HTR-8/SVneo (cell line): ENCODE measurements at places on chromosomes 16 and 17.

DNA sequence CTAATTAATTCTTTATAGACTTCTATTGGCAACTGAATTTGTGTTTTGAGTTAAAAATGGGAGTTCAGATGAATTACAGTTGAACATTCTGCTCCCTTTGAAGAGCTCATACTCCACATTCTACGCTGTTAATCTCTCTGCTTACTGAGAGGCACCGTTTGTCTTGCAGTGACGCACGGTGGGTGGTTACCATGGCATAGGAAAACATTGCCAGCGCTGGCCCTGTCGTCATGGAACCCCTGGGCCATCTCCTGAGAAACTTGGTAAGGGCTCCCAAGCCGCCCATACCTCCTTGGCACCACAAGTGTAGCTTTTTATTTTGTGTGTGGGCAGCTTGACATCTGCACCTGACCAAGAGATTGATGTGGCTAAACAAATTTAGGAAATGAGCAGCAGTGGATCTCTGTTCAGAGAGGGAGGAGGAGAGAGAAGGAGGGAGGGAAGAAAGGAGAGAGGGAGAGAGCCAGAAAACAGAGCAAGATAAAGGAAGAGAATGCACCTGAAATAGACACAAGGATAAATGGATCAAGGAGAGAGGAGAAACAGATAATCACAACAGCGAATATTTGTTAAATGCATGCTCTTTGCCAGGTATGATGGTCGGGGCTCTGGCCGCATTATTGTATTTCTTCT lies 398.5 kb downstream of the HAPSTR1 start:
- DNase-seq = no peak

DNA sequence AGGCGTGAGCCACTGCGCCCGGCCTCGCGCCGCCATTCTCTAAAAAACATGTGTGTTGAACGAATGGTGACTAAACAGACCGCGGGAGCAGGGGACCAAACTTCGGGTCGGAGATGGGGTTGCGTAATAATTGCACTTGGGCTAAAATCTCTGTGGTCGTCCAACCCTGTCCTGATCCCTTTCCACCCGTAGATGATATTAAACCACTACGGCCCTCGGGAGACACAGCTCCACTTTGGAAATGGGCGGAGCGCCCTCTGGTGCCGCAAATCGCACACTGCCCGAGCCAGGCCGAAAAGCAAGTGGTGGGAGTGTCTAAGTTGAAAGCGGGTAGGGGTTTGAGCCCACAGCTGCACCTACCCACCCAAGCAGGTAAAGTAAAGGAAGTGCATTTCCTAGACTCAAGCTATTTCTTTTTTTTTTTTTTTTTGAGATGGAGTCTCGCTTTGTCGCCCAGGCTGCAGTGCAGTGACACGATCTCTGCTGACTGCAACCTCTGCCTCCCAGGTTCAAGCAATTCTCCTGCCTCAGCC lies 17.0 kb downstream of the CAVIN1 start:
- no peak for DNase-seq

- DNase-seq = no peak
Observed at GRCh38 chr17:42354956-42355843, 33.0 kb downstream of the STAT3 start.

DNA sequence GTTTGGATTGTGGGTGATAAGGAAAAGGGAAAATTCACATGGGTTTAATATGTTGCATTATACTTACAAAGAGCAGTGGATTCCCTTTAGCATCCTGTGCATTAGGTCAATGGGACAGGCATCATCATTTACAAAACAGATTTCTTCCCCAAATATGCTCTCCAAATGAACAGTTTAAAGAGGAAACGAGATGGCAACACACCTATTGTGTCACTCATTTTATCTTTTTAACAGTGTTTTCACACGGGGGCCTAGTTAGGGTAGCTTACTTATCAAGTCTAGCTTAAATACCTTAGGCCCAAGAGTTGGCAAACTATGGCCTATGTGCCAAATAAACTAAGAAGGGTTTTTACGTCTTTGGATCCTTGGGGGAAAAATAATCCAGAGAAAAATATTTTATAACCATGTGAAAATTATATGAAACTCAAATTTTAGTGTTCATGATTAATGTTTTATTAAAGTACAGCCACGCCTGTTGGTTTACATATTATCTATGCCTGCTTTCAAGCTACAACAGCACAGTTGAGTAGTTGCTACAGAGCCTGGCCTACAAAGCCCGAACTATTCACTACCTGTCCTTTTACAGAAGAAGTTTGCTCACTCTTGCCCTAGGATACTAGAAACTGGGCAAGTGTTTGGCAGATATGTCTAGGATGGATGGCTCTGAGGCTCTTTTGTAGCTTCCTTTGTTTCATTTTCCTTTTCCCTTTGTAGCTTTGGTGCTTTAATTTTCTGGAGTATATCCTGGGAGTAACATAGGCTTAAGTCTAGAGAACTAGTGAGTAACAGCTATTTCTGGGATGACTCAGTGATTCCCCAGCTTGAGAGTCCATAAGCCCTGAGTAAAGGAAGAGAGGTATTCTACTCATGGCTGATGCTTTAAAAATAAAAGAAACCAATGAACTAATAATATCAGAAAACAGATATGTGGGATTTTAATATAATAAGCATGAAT lies 12.4 kb downstream of the NUP93 start:
- DNase-seq = peak; percentile 49

GRCh38 chr17:8124350-8125153 lies 646 bp upstream of the HES7 start:
- DNase-seq = no peak

- no peak for DNase-seq
Observed at GRCh38 chr17:29524692-29525091, 42.1 kb downstream of the ABHD15 start.

- DNase-seq = peak; percentile 90
Observed at GRCh38 chr16:11133344-11133943, 122.6 kb downstream of the SOCS1 start.

GRCh38 chr16:76287466-76287865 lies 10.3 kb downstream of the CNTNAP4 start:
- DNase-seq = no peak

DNA sequence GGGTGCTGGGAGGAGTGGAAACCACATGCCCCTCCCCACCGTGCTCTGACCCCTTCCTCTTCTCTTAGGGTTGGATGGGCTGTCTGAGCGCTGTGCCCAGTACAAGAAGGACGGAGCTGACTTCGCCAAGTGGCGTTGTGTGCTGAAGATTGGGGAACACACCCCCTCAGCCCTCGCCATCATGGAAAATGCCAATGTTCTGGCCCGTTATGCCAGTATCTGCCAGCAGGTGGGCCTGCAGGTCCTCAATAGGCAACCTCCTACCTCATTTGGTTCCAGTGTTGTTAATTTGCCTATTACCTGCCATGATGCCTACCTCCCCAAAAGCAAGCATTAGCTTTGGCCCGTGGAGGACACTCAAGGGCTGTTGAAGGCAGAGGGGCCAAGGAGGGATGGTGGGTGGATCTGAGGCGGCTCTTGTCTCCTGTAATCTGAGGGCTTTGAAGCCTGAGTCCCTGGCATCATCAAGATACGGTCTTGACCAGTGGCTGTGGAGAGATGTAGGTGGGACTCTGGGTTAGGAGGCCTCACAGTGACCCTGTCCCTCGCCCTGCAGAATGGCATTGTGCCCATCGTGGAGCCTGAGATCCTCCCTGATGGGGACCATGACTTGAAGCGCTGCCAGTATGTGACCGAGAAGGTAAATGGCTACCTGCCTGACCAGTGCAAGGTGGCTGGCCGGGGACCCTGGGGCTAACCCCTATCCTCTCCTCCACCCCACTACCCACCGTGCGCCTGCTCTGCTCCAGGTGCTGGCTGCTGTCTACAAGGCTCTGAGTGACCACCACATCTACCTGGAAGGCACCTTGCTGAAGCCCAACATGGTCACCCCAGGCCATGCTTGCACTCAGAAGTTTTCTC lies 3.4 kb downstream of the ALDOA start:
- DNase-seq = no peak

- DNase-seq = no peak
Observed at GRCh38 chr17:64373722-64374121, 16.9 kb downstream of the PECAM1 start.

DNA sequence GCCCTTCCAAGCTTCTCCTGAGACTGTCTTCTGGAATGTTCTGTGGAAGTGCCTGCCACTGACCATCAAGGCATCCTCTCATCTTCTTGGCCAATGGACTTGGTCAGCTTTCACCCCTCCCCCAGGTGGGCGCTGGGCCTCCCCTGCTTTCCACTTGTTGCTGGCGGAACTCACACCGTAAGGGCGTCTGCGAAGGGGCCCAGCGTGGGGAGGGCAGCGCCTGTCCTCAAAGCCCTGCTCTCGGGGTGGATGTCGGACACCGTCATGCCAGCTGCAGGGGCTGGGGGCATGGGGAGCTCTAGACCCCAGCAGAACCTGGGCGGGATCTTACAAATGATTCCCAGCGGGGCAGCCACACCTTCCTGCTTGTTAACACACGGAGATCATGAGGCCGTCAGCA lies 11.6 kb upstream of the ZFPM1 start:
- DNase-seq = no peak

GRCh38 chr17:46044989-46045388 lies 45.9 kb downstream of the STH start:
- no peak for DNase-seq

DNA sequence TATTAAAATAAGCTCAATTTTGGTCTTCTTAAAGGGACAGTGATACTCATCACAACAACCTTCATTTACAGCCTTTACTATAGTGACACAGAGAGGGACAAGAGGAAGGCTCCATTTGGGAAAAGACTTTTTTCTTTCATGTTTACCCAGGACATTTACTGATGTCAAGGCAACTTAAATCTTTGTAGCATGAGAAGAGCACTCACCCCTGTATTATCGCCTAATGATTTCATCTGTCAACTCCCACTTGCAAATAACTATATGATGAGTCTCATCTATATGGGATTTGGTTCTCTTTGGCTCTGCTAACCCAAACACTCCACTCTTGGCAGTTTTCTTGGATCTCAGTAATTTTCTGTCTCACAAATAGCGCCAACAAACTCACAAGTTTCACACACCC lies 24.1 kb downstream of the BLMH start:
- DNase-seq = no peak

GRCh38 chr16:19168371-19169081 lies 486 bp downstream of the SYT17 start:
- DNase-seq = peak; percentile 14

DNA sequence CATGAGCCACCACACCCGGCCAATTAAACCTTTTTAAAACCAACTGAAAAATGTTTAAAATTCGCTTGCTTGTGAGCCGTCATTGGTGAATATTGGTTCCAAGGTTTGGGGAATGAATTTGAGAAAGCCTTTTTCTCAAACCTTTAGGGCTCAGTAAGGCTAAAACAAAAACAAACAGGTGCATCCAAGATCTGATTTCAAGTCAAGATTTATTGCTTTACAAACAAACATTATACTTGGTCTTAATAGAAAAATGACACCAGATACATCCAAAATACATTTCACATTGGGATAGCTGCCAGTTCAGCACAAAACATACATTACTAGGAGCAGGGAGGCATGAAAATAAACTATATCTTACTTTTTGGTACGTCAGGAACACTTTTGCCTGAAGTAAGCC lies 5.4 kb downstream of the C17orf58 start:
- DNase-seq = no peak

GRCh38 chr17:28917465-28917864 lies 14.6 kb upstream of the DHRS13 start:
- no peak for DNase-seq

- DNase-seq = no peak
Observed at GRCh38 chr16:53611179-53611696, 92.4 kb downstream of the RPGRIP1L start.

DNA sequence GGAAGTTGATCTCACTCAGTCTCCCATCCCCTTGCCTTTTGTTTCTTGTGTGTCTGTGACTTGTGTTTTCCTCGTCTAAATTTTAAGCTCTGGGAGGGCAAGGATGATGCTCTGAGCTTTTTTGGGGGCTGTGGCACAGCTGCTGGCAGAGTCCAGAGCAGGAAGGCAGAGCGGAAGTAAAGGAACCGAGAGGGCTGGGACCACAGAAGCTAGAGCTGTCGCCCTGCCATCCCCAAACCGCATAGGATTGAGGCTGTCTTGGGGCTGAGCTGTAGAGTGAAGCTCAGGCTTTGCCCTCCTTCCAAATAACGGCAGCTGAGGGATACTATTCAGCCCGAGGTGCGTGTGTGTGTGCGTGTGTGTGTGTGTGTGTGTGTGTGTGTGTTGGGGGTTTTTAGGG lies 3.8 kb upstream of the DNAH2 start:
- no peak for DNase-seq

- no peak for DNase-seq
Observed at GRCh38 chr16:15509051-15509592, 74.7 kb downstream of the BMERB1 start.

DNA sequence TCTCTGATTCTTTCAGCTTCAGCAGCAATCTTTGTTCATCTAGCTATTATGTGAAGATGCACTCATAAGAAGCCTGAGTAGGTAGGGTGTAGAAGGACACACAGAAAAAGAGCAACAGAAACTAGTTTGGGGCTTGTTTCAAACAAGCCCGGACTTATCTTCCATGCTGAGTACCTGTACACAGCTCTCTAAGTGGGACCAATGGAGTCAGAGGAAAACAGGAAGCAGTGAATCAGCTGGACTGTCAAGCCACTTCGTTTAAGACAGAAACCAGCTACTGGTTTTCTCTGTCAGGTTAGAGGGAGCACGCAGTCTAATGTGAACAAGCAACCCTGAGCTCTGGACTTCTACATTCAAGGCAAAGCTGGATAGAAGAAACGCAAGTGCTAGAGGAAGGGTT lies 16.0 kb downstream of the MAP2K6 start:
- no peak for DNase-seq

- no peak for DNase-seq
Observed at GRCh38 chr16:68422396-68422960, 25.8 kb downstream of the SMPD3 start.

DNA sequence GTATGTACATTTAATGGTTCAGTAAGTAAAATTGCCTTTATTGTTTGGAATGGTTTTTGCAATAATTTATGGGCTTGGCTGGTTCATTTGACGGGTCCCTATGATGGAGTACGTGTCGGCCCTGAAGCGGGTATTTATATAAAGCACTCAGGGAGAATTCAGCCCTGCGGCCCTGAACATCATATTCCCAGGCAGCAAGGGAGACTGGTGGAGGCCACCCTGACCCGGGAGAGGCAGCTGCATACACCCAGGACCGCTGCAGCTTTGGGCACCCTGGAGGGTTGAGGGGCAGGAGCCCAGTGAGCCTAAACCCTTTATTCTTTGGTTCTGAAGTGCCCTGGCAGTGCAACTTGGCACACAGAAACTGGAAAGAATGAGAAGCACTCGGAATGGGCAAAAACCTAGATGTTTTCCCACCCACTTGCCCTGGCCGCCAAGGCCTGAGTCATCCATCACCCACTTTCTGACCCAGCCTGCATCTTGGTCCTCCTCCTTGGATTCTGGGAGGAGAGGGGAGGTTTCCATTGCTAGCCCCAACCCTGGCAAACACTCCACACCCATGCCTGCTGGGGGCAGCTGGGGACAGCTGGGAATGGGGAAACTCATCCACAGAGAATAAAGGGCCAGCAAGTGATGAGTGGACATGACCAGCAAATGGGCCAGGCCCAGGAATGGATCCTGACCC lies 162.2 kb upstream of the TNRC6C start:
- no peak for DNase-seq

- no peak for DNase-seq
Observed at GRCh38 chr16:49345829-49346228, 27.8 kb upstream of the C16orf78 start.
